COR-L47 (cell line): ENCODE measurements at places on chromosomes 12 and 14.
A peak's percentile ranks its signal among the peaks of the same experiment; 100 is the strongest.

DNA sequence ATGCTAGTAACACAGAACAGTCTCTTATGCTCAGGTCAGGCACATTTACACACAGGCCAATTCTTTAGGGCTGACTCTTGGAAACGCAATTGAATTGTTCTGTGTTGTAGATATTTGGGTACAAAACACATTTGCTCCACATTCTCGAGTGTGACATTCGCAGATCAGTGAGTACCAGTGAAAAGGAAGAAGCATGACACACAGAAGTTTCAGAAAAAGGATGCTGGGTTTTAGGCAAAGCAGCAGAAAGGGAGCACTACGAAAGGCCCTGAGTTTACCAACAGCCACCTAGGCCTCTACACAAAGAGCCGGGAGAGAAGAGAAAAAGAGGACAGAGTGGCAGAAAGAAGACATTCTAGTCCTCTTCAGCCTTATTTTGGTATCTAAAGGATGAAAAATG, 254.4 kb upstream of the BTG1 start:
- DNase-seq = no peak

DNA sequence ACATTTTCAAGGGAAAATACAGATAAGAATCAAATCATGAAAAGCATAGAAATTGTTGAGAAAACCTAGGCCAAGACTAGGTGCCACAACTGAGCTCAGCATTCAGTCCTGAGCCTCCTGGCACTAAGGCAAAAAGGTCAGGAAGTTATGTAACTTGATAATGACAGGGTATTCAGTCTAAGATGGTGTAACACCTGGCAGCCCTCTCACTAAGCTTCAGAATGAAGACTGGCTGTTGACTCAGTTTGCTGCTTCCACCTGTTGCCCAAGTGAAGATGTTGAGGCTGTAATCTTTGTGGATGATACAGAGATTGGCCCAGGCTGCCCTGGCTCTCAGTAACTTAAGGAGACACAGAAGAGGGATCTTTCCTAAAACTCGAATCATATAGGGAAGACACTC, 19.6 kb downstream of the PROX2 start:
- DNase-seq = no peak

DNA sequence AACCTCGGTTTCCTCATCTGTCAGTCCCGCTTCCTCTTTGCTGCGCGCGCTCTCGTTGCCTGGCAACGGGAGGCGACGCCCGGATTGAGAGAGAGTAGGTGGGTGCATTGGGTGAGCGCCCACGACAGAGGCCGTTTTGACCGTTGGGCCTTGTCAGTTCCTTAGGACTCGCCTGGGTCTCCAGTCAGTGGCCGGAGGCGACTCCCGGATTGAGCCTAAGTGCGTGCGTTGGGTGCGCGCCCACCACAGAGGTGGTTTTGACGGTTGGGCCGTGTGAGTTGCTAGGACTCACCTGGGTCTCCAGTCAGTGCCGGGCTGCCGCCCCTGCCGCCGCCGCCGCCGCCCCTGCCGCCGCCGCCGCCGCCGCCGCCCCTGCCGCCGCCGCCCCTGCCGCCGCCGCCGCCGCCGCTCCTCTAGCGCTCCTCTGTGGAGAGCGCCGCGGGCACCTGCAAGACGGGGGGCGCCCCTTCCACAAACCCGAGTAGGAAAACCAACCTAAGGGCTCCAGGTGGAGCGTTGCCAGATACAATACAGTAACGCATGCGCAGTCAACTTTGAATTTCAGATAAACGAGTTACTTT, 37.2 kb downstream of the APOBEC1 start:
- no peak for DNase-seq

DNA sequence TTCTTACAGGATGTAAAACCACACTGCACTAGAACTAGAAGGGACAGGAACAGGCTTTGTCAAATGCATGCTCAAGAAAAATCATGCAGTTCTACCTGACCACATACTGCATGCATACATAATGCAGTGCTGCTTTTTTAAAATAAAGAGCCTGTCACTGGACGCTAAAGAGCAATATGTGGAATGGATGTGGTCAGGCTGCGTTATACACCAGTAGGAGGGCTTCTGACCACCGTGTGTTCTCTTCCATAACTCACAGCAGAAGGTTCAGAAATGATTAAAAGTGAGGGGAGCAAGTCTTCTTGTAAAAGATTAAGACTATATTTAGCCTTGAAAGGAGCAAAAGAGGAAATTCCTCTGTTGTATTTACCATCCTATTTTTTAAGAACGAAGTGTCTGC, 392.0 kb downstream of the EMP1 start:
- DNase-seq = no peak

- DNase-seq = no peak
Measured at GRCh38 chr12:19404242-19404880, 34.9 kb upstream of the AEBP2 start.

GRCh38 chr14:67820428-67820971, 921 bp downstream of the RAD51B start:
- DNase-seq = no peak

DNA sequence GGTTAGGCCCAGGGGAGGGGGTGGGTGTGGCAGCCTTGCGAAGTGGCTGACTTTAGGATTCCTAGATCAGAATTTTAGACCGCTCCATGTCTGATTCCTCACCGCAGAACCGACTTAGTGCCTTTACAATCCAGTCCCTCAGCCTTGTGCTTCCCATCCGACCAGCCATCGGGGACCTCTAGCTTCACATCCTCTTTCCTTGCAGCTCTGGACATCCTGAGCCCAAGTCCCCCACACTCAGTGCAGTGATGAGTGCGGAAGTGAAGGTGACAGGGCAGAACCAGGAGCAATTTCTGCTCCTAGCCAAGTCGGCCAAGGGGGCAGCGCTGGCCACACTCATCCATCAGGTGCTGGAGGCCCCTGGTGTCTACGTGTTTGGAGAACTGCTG, 557 bp downstream of the COPS7A start:
- no peak for DNase-seq

- no peak for DNase-seq
Measured at GRCh38 chr12:42790761-42791151, 201.2 kb upstream of the PRICKLE1 start.

- no peak for DNase-seq
Measured at GRCh38 chr14:90518941-90519256, 122.1 kb downstream of the CALM1 start.

DNA sequence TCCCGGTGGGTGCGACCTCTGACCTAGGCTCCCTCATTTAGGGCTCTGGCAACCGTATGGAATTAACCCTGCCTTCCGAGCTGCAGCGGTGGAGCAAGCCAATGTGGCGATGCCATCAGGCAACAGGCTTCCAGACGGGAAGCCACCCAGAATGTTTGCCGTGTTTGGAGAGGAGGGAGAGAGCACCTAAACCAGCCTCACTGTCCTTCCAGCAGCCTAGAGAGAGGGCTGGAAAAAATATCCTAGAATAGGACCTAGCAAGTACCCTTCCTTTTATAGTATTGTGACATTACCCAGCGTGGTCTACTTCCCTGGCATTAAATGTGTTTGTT, 287 bp upstream of the SLC2A13 start:
- DNase-seq = no peak

GRCh38 chr14:75654127-75654732, 6.4 kb downstream of the ERG28 start:
- DNase-seq = peak; percentile 25

- DNase-seq = no peak
Measured at GRCh38 chr14:104393898-104394381, 185.6 kb upstream of the C14orf180 start.

- no peak for DNase-seq
Measured at GRCh38 chr12:43066471-43066870, 476.9 kb upstream of the PRICKLE1 start.

DNA sequence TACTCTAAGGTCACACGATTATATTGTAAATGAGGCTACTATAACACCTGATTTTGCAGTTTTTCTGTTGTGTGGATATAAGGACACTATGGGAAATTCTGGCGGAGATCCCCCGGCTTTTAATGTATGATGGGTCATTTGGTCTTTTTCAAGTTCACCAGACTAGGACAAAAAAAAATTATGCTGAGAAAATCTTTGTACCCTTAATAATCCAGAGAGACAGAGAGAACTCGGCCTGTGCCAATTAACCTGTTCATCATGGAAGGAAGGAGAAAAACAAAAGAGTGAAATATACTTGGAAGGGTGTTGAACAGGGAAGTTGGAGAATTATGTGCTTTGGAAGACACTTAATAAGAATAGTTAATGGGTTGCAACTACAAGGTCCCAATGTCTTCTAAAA, 62.2 kb upstream of the KICS2 start:
- no peak for DNase-seq

DNA sequence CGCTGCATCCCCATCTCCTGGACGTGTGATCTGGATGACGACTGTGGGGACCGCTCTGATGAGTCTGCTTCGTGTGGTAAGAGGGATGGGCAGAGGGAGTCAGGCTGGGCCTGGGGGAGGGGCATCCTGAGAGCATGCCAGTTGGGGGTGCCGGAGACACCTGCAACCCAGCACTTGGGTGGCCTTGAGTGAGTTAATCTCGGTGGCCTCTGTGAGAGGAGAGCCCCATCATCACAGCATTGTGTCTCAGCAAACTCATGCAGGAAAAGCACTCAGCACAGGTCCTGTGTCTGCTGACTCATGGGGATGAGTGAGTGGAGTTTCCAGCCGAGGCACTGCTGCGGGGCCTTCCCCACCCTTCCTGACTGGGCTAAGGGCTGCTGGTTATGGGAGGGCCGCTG, 19.6 kb upstream of the LRP1-AS start:
- no peak for DNase-seq

DNA sequence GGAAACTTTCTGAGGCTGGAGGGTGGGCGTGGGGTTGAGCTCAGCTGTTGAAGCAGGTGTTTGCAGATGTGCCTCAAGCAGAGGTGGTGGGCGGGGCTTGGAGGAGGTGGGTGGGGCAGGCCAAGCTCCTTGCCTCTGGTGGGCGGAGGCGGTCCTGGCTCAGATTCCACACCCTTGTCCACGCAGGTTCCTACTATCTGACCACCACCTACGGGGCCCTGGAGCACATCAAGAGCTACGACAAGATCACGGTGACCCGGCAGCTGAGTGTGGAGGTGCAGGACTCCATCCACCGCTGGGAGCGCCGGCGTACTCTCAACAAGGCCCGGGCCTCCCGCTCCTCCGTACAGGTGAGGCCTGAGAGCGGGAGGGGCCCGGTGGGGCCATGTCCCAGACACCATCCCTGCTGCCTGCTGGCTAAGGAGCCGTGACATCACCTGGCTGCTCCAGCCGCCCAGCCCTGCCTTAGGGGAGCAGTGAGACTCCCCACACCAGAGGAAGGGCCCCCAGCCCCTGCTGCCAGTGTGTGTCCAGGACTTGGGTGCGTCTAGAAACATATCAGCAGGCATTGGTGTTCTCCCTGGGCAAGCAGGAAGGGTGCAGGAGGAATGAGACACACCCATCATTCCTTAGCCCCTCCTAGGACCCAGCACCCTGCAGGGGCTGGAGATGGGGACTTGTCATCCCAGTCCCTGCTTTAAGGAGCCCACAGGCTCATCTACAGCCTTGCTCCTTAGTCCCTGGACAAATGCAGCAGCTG, 63.4 kb downstream of the LGMN start:
- DNase-seq = no peak

DNA sequence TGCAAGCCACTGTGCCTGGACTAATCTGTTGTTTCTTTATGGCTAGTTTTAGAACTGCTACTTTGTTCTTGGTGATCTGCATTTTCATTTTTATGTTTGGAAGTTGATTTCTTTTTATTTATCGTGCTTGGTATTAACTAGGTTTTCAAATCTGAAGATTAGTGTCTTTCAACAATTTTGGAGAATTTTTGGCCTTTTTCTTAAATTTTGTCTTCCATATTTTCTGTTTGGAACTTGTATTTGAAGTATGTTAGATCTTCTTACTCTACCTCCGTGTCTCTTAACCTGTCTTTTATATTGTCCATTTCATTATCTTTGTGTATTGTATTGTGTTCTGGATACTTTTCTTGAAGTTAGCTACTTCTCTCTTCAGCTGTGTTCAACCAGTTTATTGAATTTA, 9.5 kb downstream of the FRS2 start:
- DNase-seq = no peak

DNA sequence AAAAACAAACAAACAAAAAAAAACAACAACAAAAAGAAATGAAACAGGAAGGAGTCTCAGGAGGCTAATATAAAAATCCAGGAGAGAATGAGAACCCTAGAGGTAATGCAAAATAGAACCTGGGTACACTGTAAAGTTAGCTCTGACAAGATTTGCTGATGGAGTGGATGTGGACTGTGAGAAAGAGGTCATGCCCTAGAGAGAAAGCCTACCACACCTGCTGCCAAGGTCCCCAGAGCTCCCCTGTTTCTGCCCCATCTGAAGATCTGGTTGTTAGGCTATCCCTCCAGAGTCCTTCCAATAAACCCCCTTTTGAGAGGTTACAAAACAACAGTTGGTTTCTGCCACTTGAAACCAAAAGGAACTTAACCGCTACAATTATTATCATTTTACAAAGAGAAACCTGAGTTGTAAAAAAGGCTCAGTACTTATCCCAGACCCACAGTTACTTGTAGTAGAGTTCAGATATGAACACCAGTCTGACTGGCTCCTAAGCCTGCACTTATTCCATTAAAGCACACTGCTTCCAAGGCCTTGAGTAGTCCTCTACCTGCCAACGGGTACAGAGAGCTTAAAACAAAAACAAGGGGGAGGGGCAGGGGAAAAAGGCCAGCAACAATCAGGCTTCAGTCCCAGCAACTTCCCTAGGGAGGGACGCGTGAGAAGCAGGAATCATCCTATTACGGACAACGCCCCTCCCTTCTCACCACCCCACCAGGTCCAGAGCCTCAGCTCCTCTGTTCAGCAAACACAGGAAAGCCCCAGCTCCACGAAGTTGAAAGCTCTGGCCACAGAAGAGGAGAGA, 27.7 kb downstream of the PPP1R13B start:
- DNase-seq = peak; percentile 38

GRCh38 chr12:115223322-115223721, 539.3 kb upstream of the TBX3 start:
- no peak for DNase-seq

DNA sequence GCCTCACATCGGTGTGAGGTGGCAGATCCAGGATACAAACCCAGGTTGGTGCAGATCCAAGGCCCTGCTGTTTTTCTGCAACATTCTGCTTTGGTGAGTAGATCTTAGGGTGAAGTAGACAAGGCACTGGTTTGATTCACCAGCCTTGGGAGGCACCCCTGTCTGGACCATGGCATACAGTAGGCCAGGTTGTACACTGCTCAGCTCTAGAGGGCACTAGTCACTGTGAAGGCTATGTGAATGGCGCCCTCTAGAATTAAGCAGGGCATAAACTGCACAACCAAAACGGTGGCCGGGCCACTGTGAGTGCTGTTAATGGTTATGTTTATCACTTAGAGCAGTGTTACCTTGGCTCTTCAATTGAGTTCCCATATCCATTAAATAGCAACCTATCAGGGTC, 280.6 kb upstream of the PWP1 start:
- peak; percentile 36 for DNase-seq

DNA sequence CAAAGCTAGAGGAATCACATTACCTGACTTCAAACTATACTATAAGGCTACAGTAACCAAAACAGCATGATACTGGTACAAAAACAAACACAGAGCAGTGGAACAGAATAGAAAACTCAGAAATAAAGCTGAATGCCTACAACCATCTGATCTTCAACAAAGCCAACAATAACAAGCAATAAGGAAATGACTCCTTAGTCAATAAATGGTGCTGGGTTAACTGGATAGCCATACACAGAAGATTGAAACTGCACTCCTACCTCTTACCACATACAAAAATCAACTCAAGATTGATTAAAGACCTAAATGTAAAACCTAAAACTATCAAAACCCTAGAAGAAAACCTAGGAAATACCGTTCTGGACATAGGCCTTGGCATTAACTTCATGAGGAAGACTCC, 182.6 kb upstream of the CNOT2 start:
- DNase-seq = no peak
